ENCODE measurements at places on chromosomes 13 and 19.

- DNase-seq = no peak
Observed at GRCh38 chr13:47747901-47748300, 253.2 kb downstream of the SUCLA2 start.

- DNase-seq = no peak
Observed at GRCh38 chr19:49614096-49614833, 23.3 kb downstream of the PRR12 start.

- no peak for DNase-seq
Observed at GRCh38 chr19:3474010-3474409, 6.3 kb downstream of the SMIM24 start.

DNA sequence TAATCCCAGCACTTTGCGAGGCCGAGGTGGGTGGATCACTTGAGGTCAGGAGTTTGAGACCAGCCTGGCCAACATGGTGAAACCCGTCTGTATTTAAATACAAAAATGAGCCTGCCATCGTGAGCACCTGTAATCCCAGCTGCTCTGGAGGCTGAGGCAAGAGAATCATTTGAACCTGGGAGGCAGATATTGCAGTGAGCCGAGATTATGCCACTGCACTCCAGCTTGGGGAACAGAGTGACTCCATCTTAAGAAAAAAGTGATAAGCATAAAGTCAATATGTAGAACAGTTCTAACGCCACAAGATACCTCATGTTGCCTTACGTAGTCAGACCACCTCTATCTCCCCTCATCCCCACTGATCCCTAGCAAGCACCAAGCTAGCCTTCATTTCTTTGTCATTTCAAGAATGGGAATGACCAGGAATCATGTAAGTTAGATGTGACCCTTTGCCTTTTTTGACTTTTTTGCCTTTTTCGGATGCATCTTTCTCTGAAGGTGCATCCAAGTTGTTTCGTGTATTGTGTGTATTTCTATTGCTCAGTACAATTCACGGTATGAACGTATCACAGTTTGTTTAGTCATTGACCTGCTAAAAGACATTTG is 6.4 kb downstream of the RPL21 start:
- no peak for DNase-seq

DNA sequence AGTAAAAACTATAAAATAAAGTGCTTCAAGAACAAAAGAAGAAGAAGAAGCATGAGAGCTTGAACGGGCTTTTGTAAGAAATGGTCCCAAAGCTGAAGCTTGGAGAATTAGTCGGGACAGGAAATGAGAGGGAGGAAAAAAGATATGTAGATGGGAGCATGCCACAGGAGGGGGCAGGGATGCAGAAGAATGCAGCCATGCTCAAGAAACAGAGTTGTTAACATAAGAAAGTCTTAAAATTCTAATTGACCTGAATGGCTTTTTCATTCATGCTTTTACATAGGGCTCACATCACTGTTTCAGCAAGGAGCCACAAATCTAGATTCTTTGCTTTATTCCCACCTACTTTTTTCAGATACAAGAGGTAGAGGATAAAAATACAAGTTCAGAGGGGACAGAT is 27.7 kb upstream of the NBEA start:
- no peak for DNase-seq

DNA sequence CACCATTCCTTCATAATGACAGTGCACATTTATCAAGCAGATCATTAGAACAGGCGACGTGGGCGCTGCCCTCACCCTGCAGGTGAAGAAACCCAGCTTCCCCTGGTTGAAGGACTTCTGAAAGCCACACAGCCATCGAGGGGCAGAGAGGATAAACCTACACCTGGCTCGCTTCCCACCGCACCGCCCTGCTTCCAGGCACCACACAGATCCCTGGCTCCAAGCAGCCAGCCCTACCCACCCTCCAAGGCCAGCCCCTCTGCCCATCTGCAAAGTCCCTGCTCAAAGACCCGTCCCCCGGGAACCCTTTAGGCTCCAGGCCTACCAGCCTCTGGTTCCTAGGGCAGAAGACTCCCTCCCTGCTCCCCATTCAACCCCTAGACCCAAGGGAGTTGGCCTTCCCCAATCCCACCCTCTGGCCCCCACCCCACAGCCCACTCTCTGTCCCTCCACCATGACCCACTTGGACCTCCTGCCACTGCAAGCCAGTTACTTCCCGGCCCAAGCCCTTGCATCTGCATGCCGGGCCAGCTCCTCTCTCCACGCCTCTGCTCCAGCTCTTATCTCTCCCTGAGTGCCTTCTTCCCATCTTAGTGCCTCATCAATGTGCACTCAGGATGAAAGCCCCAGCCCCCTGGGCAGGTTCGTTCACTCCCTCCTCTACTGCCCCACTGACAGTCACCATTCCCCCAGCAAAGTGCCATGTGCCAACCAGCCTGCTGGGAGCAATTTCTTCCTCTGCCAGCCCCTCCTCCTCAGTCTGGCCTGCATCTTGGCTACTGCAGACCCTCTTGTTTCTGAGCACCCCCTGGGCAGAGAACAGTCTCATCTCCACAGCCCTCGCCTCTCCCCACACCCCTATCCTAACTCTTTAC is 28.0 kb downstream of the PEPD start:
- no peak for DNase-seq

DNA sequence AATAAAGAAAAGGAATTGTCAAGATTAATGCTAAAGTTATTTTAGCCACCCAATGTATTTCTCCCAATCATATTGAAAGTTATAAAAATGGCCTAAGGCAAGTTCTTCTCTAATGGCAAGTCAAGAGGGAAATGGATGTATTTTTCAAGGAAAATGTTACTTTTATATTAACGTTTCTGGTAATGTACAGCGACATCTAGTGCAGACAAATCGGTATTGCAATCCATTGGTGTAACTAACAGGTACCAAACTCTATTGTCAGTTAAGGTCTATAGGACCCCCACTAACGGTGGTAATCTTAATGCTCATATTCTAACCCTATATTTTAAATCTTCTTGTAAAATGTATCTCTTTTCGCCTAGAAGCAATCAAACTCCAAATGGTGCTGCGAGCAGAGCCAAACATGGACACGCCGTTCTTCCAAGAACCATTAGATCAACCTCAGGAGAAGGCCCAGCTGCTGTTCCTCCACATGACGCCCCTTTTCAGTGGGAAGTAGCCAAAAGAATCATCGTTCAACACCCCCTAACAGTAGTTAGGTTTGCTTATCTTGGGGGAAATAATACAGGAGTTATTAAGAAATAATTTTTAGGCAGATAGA is 98.5 kb upstream of the PABPC3 start:
- peak; percentile 44 for DNase-seq

DNA sequence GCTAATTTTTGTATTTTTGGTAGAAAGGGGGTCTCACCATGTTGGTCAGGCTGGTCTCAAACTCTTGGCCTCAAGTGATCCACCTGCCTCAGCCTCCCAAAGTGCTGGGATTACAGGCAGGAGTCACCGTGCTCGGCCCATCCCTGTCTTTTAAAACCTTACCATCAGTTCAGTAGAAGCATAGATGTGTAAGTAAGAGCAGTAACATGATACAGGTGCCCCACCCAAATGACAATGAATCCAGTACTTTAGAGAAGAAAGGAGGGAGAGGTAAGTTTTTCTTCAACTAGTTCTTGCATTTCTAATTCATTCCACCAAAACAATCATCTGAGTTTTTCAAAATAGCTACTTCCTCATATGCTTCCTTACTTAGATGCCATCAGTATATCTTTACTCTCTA is 21.9 kb downstream of the SPRY2 start:
- DNase-seq = no peak

GRCh38 chr19:46141421-46141820 is 6.6 kb upstream of the IGFL2 start:
- DNase-seq = no peak

DNA sequence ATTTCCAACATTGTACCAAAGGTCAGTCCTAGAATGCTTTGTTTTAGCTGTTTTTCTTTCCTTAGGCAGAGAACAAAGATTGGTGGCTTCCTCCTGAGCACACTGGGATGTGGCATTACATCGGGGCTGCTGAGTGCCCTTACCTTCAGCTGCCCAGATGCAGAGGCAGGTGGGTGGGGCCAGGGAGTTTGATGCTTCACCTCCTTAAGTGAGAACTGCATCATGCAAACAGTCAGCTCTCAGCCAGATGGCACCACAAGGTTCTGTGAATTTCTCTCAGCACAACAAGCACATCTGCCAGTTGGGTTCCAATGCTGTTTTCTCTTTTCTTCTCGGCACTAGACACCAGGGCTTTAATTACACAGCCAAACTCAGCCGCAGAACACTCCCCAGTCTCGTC is 87.4 kb upstream of the UBL3 start:
- DNase-seq = no peak

- no peak for DNase-seq
Observed at GRCh38 chr19:1041272-1041834, 1.4 kb downstream of the ABCA7 start.

DNA sequence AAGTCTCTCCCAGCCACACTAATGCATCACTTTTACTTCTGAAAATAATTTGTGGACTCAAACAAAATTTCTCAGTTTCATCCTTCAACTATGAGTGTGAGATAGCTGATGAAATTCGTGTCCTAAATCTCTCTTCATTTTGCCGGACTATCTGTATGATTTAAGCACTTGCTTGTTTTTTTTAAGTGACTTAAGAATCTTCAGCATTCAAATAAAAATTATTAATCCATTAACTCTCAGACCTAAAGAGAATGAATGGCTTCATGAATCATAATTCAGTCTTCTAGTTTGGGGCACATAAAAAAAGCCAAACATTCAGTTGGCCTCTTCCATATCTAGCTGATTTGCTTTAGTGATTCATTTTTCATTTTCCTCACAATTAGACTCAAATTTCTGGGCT is 579.5 kb downstream of the DCT start:
- DNase-seq = no peak

DNA sequence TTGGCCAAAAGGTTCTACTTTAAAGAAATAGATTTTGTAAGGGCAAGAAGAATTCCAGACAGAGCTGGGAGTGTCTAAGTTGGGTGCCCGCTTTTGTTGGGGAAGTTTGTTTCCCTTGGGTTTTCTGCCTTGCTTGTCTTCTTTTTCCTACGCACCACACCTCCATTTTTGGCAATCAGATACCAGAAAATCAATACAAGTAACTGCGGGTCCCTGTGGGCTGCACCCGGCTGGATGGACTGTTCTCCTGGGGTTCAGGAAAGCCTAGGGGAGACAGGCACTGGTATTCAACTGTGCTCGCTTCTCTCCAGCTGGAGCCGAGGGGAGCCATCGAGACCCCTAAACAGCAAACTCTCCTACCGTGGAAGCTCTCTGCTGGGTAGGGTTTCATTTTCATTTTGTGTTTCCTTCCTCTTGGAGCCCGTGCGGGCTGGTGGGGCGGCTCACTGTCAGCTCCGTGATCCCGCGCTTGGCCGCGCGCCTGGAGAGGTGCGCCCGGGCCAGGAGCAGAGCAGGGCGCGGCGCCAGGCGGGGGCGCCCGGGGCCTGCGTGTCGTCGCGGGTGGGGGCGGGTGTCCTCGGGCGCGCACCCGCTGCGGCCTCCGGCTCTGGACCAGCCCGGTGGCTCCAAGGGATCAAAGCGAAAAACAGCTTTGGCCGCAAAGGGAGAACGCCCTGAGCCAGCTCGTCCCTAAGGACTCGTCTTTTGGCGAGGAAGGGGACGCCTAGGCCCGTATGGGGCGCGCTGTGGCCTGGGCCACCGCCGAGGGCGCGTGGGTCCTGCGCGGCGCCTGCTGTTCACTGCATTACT is 347.2 kb downstream of the ZNF536 start:
- DNase-seq = peak; percentile 81

DNA sequence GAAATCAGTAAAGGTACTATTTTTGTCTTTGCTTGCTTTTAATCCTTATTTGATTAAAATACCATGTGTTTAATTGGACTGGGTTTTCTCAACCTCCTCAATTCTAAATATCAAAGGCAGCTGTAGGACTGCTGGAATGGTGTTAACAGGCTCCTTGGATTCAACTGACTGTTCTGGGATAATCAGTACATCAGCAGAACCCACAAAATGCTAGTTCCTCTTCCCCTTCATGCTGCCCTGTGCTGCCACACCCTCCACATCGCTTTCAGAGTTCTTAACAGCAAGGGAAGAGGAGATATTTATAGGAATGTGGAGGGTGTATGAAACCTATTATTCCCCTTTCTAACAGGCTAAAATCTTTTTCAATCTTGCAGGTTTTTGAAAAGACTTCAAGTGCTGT is 82.4 kb downstream of the KCTD12 start:
- DNase-seq = peak; percentile 64

GRCh38 chr13:26382366-26382765 is 128.4 kb downstream of the CDK8 start:
- peak; percentile 6 for DNase-seq

- DNase-seq = peak; percentile 16
Observed at GRCh38 chr19:19256072-19256969, 16.8 kb downstream of the TM6SF2 start.

DNA sequence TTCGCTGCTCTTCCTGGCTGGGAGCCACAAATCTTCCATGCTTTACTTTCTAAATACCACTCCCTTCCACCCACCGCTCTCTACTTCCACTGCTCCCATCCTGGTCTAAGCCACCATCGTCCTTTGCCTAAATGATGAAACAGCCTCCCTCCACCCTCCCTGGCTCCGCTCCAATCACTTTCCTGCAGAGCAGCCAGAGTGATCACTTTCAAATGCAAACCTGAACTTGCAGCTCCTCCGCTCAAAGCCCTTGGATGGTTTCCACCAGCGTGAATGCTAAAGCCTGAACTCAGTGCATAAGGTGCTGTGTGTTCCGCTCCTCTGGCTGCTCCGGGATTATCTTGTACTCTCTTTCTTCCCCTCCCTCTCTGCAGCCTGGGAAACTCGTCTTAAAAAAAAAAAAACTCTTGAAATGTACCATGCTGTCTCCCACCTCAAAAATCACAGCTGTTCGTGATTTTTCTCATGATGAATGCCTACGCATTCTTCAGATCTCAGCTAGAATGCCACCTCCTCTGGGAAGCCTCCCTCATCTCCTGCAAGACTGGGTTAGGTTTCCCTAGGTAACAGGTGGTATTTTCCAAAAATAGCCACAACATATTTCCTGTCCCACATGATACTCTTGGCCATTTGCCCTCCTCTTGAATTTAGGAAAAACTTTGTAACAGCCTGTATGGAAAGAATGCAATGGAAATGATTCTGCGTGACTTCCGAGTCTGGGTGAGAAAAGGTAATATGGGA is 3.7 kb upstream of the SIN3B start:
- DNase-seq = peak; percentile 87

DNA sequence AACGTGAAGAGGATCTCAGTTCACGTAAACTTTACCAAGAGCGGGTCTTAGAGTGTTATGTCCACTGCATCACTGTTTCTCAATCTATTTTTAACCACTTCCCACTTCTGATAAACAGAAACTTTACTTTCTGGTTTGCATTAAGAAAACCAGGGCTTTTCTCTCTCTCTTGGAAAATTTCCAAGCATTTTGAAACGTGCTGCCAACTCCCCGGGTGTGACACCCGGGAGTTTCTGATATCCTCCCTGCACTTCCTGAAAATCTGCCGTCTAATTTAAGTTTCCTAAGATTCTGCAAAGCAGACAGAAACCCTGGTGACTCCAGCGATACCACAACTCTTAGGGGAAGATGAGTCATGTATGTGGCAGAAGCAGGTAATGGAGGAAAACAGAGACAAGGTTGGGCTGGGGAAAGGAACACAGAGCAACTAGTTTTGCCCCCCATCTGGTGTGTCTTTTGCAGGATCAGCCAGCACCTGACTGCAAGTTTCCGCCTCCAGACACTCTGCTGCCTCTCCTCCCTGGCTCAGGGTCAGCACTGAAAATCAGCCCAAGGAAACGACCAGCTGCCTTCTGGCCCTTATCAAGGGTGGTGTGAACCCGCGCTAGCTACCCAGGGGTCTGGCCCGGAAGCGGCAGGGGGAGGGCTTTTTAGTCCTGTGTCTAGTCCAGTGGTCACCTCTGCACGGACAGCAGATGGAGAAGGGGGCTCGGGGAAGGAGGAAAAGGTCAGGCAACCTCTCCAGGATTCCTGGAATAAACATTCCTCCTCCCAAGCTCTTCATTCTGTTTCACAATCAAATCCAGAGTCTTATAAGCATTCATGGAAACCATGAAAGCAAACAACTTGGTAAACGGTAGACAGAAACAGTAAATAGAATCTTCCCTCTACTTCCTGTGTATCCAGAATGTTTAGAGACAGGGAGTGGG is 11.3 kb upstream of the FFAR2 start:
- DNase-seq = peak; percentile 89
